ENCODE measurements at places on chromosomes 4 and X. TPM values are rescaled to one million over a fixed set of nuclear protein-coding genes. Genes with fewer than 3 reads are reported as not detected.

- H3K4me3 ChIP-seq = no peak overlapping the region
- no peak overlapping the region for H3K27ac ChIP-seq
- no peak for DNase-seq
- peaks cover under 1% of the 10 kb centered on the region for H3K4me1 ChIP-seq
- no peaks in the 10 kb centered on the region for H3K27me3 ChIP-seq
These were observed 45.6 kb downstream of the BBS12 start for GRCh38 chr4:122777846-122778673.

GRCh38 chrX:111504941-111505340, 6.5 kb upstream of the SERTM2 start:
- peaks cover 22% of the 10 kb centered on the region for H3K27me3 ChIP-seq
- no peak for DNase-seq
- no peak overlapping the region for H3K27ac ChIP-seq
- no peaks in the 10 kb centered on the region for H3K36me3 ChIP-seq

DNA sequence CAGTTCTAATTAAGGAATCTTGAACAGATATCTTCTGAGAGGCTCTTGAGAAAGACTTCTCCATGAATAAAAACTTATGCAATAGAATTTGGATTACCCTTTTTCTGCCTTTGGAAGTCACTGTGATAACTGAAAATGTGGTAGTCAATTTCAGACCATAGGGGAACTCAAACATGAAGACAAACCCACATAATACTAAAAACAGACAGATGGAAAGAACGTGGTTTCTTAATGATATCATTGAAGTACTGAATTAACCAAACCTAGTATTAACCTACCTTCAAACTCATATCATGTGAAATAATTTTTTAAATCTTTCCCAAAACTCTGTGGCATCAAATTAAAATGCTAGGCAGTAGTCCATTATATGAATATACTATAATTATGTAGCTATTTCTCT, 153.5 kb downstream of the CAMK2D start:
- H3K27me3 ChIP-seq = no peaks in the 10 kb centered on the region
- no peaks in the 10 kb centered on the region for H3K36me3 ChIP-seq
- DNase-seq = no peak
- H3K4me3 ChIP-seq = no peak overlapping the region
- peaks cover 24% of the 10 kb centered on the region for H3K4me1 ChIP-seq

GRCh38 chr4:38145033-38145678, 185.0 kb downstream of the PTTG2 start:
- H3K27ac ChIP-seq = no peak overlapping the region
- H3K36me3 ChIP-seq = peaks cover 4% of the 10 kb centered on the region
- no peaks in the 10 kb centered on the region for H3K27me3 ChIP-seq
- no peak overlapping the region for H3K4me3 ChIP-seq
- H3K4me1 ChIP-seq = no peaks in the 10 kb centered on the region
- DNase-seq = no peak

DNA sequence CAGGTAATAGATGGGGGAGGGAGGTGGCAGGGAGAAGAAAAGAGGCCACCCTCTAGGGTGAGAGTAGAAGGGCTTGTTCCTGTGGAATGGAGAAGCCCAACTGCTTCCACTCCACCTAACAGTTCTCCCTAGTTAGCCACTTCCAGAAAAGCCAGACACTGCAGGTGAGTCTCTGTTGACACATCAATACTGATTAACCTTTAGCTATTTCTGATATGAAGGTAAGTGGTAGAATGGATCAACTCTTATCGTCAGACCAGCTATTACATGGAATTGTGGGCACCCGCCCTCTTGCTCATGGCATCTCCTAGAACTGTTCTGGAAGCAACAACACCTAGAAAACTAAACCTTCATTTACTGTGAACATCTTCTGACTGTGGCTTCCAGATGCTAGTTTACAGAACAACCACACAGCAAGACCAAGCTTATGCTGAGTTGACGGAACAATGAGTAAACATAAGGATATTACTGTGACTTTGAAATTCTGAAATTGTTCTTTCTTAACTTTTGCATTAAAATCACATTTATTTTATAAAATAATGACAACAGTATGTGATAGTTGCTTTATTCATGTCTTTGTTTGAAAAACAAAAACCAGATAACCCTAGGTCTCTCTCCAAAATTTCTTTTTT, 44.7 kb downstream of the ANXA3 start:
- no peak for DNase-seq
- no peak overlapping the region for H3K4me3 ChIP-seq
- no peaks in the 10 kb centered on the region for H3K27me3 ChIP-seq
- H3K4me1 ChIP-seq = peaks cover 6% of the 10 kb centered on the region

DNA sequence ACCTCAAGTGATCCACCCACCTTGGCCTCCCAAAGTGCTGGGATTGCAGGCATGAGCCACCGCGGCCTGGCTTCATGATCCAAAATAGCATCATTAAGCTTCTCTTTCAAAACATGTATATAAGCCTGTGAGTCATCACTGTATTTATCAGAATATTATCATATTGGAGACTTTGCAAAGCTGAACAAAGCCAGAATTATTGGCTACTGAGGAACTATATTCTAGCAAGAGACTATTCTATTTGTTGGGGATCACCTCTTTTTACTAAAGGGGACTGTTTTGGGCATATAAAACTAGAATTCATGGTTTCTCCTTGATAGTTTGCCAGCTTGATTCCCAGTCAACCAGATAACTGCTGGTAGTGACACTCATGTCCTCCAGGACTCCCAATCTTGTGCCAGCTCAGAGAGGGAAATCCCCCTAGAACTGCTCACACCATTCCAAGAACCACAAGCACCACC, 40.1 kb downstream of the TET2 start:
- peaks cover 38% of the 10 kb centered on the region for H3K4me1 ChIP-seq
- DNase-seq = peak; percentile 38
- H3K4me3 ChIP-seq = no peak overlapping the region

GRCh38 chr4:62676962-62677361, 1476.8 kb downstream of the ADGRL3 start:
- H3K4me1 ChIP-seq = no peaks in the 10 kb centered on the region
- no peaks in the 10 kb centered on the region for H3K27me3 ChIP-seq
- no peaks in the 10 kb centered on the region for H3K36me3 ChIP-seq
- DNase-seq = no peak
- no peak overlapping the region for H3K4me3 ChIP-seq
- H3K27ac ChIP-seq = no peak overlapping the region

GRCh38 chr4:145047151-145047550, 50.8 kb downstream of the ANAPC10 start:
- no peak for DNase-seq
- no peak overlapping the region for H3K4me3 ChIP-seq
- no peaks in the 10 kb centered on the region for H3K36me3 ChIP-seq
- H3K4me1 ChIP-seq = no peaks in the 10 kb centered on the region

GRCh38 chr4:159608436-159608835, 505.6 kb downstream of the RAPGEF2 start:
- H3K4me3 ChIP-seq = no peak overlapping the region
- DNase-seq = no peak
- no peaks in the 10 kb centered on the region for H3K27me3 ChIP-seq
- no peak overlapping the region for H3K27ac ChIP-seq
- no peaks in the 10 kb centered on the region for H3K36me3 ChIP-seq

- no peaks in the 10 kb centered on the region for H3K27me3 ChIP-seq
- no peak for DNase-seq
- H3K4me3 ChIP-seq = no peak overlapping the region
- H3K4me1 ChIP-seq = no peaks in the 10 kb centered on the region
These were observed 189.0 kb upstream of the TTC29 start for GRCh38 chr4:147134536-147135210.

DNA sequence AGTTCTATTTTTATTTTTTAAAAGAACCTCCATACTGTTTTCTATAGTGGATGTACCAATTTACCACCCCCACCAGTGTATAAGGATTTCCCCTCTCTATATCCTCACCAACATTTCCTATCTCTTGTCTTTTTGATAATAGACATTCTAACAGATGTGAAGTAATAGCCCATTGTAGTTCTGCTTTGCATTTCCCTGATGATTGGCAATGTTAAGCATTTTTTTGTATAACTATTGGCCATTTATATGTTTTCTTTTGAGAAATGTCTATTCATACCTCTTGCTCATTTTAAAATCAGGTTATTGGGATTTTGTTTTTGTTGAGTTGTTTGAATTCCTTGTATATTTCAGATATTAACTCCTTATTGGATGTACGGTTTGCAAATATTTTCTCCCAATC, 251.1 kb upstream of the HTR2C start:
- no peak overlapping the region for H3K27ac ChIP-seq
- H3K36me3 ChIP-seq = no peaks in the 10 kb centered on the region
- H3K27me3 ChIP-seq = no peaks in the 10 kb centered on the region

- DNase-seq = peak; percentile 40
- no peaks in the 10 kb centered on the region for H3K36me3 ChIP-seq
- no peak overlapping the region for H3K4me3 ChIP-seq
- H3K27me3 ChIP-seq = no peaks in the 10 kb centered on the region
- peaks cover 61% of the 10 kb centered on the region for H3K4me1 ChIP-seq
These were observed 27.7 kb downstream of the FNIP2 start for GRCh38 chr4:158796370-158797140.

DNA sequence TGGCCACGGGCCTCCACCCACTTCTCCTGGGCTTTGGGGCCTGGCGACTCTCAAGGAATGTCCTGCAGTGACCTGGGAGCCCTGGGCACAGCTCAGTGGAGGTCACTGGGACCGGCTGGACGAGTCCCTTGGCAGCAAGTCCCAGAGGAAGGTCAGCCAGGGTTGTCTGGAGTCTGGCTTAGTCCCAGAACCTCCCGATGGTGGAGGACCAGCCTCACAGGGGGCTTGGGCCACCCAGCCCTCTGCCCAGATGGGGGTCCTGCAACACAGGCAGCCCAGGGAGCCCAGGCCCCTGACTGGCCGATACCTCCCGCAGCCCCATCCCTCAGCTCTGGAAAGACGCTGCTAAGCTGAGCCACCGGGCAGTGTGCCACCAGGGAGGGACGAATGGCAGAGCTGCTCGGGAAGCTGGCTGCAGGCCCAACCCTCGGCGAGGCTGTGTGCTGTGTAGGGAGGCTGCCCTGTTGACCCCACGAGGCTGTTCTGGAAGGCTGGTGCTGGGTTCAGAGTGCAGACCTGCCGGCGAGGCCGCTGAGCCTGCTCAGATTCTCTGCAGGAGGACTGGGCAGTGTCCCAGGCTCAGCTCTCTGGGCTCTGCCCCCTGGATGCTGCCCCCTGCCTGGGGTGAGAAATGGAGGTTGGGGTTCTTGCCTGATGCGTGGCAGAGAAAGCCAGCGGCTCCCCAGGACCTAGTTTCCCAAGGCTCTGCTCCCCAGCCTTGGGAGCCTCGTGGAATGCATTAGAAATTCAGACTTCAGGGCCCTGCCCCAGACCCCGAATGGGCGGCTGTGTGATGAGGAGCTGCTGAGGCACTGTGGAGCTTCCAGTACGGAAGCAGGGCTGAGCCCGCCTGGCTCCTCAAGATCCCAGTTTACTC, 61.7 kb downstream of the ADRA2C start:
- DNase-seq = peak; percentile 75
- H3K27me3 ChIP-seq = no peaks in the 10 kb centered on the region
- no peaks in the 10 kb centered on the region for H3K4me1 ChIP-seq
- H3K36me3 ChIP-seq = no peaks in the 10 kb centered on the region

GRCh38 chr4:120025516-120025915, 41.1 kb downstream of the MAD2L1 start:
- H3K27me3 ChIP-seq = no peaks in the 10 kb centered on the region
- no peak overlapping the region for H3K4me3 ChIP-seq
- DNase-seq = no peak

DNA sequence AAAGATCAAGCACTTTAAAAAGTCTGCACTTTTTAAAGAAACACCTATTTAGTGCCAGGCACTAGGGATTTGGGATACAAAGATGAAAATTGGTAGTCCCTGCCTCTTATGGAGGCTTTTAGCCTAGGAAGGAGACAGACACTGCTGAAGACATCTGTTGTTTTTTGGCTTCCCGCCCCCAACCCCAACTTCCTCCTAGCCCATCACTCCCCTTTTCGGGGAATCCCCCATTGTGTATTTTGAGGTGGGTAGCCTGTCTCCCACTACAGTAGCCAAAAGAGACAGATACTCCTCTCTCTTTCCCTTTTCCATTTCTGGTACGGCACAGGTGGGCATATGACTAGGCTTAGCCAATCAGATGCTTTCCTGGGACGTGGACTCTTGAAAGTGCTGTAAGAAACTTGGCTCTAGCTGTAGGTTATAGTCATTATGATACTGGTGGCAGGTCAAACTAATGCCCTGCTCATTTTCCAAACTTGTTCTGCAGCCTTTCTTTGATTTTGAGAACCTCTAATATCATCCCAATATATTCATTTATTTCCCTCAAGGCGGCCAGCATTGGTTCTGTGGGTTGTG, 194.6 kb upstream of the RBPJ start:
- H3K27ac ChIP-seq = no peak overlapping the region
- no peaks in the 10 kb centered on the region for H3K27me3 ChIP-seq
- DNase-seq = no peak

DNA sequence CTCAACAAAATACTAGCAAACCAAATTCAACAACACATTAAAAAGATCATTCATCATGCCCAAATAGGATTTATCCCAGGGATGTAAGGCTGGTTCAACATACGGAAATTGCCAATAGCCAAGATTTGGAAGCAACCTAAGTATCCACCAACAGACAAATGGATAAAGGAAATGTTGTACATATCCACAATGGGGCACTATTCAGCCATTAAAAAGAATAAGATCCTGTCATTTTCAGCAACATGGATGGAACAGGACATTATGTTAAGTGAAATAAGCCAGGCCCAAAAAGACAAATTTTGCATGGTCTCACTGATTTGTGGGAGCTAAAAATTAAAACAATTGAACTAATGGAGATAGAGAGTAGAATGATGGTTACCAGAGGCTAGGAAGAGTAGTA, 82.0 kb upstream of the FAM241A start:
- no peak overlapping the region for H3K4me3 ChIP-seq
- H3K36me3 ChIP-seq = no peaks in the 10 kb centered on the region
- no peak overlapping the region for H3K27ac ChIP-seq
- no peak for DNase-seq

GRCh38 chr4:105710678-105711077, 2.1 kb downstream of the GSTCD start:
- H3K4me3 ChIP-seq = no peak overlapping the region
- H3K27ac ChIP-seq = no peak overlapping the region
- H3K36me3 ChIP-seq = no peaks in the 10 kb centered on the region
- no peak for DNase-seq
- no peaks in the 10 kb centered on the region for H3K27me3 ChIP-seq

The BEX1 gene
- not detected for total RNA-seq

The RNF128 gene
- 4.8 TPM for total RNA-seq

The ZFX gene
- 57.5 TPM for total RNA-seq

The GC gene
- not detected for total RNA-seq

The PAGE5 gene
- total RNA-seq = not detected

The MTNR1A gene
- total RNA-seq = not detected

The CT47A7 gene
- total RNA-seq = not detected

The PLAC8 gene
- total RNA-seq = 0.88 TPM

The RHOXF2 gene
- not detected for total RNA-seq

The MSANTD1 gene
- total RNA-seq = 0.94 TPM

The GPR50 gene
- total RNA-seq = not detected

The ATP1B4 gene
- total RNA-seq = 41.5 TPM

The CXCL8 gene
- 0.52 TPM for total RNA-seq
